ENCODE measurements at places on chromosomes 3 and 15. TPM values are rescaled to one million over a fixed set of nuclear protein-coding genes. Genes with fewer than 3 reads are reported as not detected.
A peak's percentile ranks its signal among the peaks of the same experiment; 100 is the strongest.

- DNase-seq, result no peak
These were observed 218.8 kb downstream of the CLSTN2 start for GRCh38 chr3:140153736-140154135.

DNA sequence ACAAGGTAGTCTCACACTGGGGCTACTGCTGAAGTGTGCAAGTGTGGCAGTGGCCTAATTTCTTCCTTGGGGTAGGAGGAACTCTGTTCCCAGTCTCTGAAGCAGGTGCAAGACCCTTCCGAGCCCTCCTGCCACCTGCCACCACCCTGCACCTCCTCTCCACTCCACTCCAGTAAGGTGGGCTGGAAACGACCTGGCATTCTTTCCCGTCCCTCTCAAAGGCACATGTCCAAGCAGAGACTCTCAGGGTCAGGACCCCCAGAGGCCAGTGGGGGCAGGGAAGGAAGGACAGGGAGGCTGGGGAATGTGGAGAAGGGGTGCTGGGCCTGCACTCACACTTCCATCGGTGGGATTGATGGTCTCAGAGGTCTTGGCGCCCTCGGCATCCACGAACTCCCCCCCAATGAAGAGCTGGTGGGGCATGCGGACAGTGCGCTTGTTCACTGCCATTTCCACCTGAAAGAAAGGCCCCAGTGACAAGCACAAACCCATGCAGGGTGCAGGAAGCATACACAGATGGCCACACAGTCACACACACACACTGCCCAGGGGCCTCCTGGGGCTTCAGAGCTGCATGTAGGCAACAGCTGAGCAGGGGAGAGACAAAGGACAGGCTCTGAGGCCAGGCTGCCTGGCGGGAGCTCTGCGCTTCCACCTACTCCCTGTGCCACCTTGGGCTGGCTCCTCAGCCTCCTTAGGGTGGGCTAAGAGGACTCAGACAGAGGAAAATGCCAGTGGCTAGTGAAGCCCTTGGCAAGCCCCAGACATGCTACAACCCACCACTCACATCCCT is 43.8 kb downstream of the ALDH1L1 start:
- no peak for DNase-seq

- DNase-seq, result no peak
These were observed 784 bp upstream of the SAMMSON start for GRCh38 chr3:69998759-69999139.

- DNase-seq, result no peak
These were observed 434.2 kb upstream of the ONECUT1 start for GRCh38 chr15:53224371-53224770.

GRCh38 chr3:129783470-129783869 is 110.0 kb downstream of the TMCC1 start:
- DNase-seq, result no peak

DNA sequence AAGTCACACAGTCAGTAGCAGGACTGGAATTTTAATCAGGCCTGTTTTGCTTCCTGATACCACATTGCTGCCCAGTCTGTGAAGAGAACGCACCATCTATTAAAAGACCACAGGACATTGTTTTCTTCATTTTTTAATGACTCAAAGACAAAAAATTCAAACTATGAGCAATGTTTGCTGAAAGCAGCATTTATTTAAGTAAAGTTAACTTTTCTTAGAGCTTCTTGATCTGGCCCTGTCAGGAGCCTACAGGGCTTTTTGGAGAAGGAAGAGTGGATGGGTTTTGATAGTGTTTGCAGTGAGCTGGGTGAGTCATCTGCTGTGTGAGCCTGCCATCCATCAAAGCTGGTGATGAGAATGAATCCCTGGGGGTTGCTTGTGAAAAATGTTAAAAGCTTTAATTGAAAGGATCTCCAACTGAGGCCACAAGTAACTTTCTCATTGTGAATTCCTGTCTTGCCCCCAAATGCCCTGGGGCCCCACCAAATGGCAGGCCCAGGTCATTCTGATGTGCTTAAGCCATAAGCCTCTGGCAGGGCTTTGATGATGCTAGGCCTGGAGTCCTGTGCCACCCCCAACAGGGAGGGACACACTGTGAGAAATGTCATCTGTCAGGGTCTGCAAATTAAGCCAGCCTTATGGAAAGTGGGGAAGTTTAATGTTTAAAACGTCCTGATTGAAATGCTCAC is 136.2 kb upstream of the PFN2 start:
- DNase-seq, result peak; percentile 22

GRCh38 chr3:111210866-111211564 is 139.4 kb downstream of the NECTIN3 start:
- no peak for DNase-seq

DNA sequence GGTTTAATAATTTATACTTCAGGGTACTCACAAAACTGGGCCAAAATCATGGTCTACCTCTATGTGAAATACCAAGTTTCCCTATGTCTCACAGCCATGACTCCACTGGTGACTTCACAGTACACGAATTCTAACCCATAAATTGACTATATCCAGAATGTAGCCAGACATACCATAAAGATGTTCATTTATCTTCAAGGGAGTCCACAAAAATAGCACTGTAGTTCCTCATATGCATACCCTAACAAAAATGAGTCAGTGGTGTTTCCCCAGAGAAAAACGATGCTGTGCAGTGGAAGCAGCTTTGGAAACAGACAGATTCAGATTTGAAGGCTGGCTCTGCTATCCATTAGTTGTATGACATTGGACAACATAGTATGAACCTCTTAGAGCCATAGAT is 438.8 kb downstream of the FHIT start:
- DNase-seq, result no peak

GRCh38 chr3:64353226-64353625 is 128.0 kb upstream of the PRICKLE2 start:
- DNase-seq, result peak; percentile 37

DNA sequence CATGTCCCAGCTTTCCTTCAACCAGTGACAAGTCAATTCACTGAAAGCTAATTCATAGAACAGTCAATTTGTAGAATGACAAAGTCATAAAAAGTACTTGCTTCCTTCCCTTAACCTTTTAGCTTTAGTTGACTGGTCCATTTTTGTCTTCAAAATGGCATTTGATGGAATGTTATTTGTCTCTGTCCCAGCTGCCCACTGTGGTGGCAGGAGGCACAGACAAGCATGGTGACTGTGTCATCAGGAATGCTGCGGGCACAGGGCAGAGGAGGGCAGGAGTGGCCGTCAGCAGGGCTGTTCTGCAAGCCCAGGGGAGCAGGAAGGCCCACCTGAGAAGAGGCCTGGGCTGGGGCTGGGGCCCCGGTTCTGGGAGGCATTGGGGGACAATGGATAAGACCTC is 10.0 kb downstream of the IQSEC1 start:
- DNase-seq, result no peak

- DNase-seq, result peak; percentile 76
These were observed 8.0 kb upstream of the CCDC13 start for GRCh38 chr3:42780892-42781700.

- no peak for DNase-seq
These were observed 3.3 kb downstream of the ADAM10 start for GRCh38 chr15:58746174-58746573.

- no peak for DNase-seq
These were observed 55.8 kb upstream of the ACAD9 start for GRCh38 chr3:128823631-128824030.

GRCh38 chr3:58102390-58102750 is 94.1 kb downstream of the FLNB start:
- peak; percentile 37 for DNase-seq

DNA sequence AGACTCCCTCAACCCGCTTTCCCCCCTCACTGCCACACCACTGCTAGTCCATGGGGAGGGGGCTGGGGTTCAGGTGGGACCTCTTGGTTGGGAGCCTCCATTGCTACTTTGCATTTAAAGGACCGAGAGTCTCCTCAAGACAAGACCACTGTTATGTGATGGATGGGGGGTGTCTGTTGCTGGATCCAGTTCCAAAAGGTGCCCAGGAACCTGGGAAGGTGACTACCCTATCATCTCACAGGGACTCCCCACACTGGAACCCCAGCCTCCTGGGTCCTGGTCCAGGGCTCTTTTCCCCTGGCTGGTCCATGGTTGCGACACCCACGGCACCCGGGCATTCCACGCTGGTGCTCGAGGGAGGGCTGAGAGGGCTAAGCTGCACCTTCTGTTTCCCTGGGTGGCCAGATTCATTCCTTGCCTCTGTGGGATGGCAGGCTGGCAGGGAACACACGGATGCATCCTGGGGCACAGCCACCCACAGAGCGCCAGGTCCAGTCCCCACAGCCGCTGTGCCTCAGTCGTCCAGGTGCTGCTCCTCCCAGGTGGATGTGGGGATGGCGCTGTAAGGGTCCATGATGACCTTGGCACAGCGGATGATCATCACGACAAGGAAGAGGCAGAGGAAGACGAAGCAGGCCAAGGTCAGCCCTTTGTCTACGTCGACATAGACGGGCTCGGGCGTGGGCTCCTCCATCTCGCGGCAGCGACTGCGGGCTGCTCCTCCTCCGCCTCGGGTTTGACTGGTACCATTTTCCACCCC is 48.6 kb downstream of the FAH start:
- no peak for DNase-seq

DNA sequence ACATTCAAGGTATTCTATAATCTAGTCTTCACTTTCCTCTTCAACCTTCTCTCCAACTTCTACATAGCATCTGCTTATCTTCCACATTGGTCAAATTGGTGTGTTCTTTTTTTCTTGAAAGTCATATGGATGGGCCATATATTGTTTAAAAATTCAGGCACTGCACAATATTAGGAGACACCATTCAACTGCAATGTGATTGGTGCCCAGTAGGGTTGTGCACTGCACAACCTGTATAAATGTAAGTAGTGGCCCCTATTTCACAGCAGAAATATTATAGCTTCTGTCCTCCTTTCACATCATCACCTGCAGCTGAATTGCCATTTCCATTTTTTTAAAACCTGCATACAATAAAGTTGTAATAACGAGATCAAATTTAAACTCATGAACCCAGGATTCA is 18.1 kb upstream of the GOLIM4 start:
- DNase-seq, result no peak

GRCh38 chr15:52796753-52797520 is 6.8 kb upstream of the ONECUT1 start:
- no peak for DNase-seq

DNA sequence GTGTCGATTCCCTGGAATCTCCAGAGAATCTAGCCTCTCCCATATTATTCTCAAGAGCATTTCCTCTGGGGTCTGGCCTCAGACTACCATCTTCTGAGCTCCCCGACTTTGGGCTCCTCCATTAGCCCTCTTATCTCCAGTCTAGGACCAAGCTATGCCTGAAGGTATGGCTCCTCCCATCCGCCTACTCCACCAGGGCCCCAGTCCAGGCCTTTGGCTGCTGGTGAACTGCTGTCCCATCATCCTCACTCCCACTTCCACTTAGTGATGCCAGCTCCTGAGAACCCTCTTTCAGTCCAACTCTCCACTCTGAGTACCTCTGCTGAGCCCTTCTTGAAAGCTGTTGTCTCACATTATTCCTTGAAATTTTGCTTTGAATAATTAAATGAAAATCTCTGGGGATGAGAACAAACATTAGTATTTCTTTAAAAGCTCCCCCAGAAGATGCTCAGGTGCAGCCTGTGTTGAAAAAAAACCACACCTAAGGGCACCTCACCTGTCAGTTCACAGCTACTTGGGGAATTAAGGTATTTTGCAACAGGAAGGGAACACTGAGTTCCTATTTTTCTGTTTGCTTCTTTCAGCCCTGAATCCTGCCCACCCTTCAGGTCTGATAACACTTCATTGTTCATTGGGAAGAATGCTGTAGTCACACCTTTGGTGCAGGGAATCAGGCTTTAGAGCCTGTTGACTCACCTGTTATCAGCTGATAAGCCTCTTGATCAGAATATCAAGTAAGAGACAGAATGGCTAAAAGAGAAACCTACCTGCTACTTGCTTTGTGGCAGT is 9.5 kb downstream of the CLDN18 start:
- no peak for DNase-seq

DNA sequence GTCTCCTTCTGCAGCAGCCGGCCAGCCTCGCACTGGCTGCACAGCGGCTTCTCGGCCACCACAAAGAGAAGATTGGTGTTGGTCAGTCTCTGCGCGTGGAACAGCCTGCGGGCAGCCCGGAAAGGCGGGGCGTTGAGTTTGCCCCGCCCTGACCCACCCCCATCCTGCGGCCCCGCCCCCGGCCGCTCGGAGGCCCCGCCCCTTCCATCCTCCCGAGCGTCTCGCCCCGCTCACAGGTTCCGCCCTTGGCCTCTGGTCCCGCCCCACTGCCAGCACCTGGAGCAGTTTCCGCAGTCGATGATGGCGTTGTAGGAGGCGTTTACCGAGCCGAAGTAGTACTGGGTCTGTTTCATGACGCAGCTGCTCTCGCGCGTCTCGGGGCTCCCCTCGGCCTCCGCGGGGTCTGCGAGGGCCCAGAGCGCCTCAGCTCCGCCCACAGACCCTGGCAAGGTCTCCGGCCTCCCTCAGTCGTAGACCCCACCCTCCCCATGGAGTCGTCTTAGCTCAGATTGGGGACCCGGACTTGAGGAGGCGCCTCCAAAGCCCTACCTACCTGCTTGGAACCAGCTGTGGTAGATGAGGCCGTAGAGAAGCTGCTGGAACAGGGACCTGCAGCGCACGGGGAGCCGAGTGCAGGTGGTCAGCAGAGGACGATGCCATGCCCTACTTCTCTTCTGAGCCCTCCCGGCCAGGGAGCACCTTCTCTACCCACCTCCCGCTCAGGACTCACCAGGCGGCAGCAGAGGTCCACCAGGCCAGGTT is 5.9 kb upstream of the TMEM115 start:
- peak; percentile 88 for DNase-seq

- no peak for DNase-seq
These were observed 1037.5 kb downstream of the TBL1XR1 start for GRCh38 chr3:176159796-176160195.

GRCh38 chr15:29888646-29889045 is 66.4 kb upstream of the TJP1 start:
- DNase-seq, result no peak

Gene IL20RB
- total RNA-seq, result 291 TPM

Gene ITIH3
- not detected for total RNA-seq

Gene NANOGP8
- not detected for total RNA-seq

Gene BFSP2
- not detected for total RNA-seq

Gene ZCWPW2
- 0.38 TPM for total RNA-seq

Gene ACKR4
- under 0.01 TPM for total RNA-seq

Gene CP
- total RNA-seq, result 0.13 TPM

Gene PLA2G4E
- under 0.01 TPM for total RNA-seq

Gene CGGBP1
- total RNA-seq, result 28.3 TPM
